Memory B cell (primary cell): ENCODE measurements at places on chromosomes 7 and 10.

DNA sequence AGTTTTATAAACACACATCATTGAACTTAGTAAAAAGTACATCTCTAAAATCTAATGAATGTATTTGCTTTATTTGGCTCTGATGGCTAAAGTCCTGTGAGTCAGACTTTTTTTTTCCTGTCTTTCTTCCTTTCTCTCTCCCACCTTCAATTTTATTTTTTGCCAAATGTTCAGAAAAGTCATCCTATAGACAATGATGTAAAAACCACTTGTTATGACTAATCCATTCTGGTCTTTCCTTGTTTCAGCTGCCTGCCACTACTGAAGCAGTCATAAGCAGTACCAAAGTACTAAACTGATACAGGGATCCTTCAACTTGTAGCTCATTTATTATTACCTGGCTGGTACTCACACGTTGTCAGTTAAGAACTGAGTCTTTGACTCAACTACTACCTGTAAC lies 23.9 kb downstream of the HECTD2 start:
- DNase-seq = no peak

GRCh38 chr7:68043546-68043945 lies 1046.9 kb downstream of the TYW1 start:
- no peak for DNase-seq

DNA sequence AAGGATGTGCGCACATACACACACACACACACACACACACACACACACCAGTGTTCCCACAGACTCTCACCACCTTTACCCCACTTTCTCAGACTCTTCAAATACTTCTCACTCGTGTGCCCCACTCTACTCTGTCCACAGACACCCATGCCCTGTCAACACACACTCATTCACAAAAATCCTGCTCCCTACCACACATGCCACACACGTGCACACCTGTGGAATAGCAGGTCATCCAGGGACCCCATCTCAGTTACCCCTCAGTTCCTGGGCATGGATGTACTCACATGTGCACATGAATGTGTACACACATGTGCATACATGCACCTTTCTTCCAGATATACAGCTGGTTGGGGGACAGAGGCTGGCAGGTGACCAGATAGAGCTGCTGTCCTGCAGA lies 142.9 kb downstream of the EMX2 start:
- no peak for DNase-seq

DNA sequence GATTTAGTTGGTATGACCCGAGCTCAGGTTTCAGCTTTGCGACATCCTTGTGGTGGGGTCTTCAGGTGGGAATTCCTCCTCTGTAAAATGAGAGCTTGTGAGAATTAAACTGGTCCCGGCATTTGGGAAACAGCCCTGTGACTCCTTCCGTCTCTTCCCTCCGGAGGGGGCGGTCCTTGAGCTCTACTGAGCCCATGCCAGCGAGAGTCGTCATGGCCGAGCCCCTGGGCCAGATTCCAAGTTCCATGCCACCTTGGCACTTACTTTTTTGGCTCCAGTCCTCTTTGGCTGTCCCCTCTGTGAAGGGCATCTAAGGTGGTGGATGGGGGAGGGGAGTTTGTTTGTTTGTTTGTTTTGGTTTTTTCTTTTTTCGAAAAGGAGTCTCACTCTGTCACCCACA lies 47.6 kb downstream of the GTF2IRD1 start:
- no peak for DNase-seq

GRCh38 chr10:92907280-92907679 lies 59.0 kb downstream of the EXOC6 start:
- no peak for DNase-seq

DNA sequence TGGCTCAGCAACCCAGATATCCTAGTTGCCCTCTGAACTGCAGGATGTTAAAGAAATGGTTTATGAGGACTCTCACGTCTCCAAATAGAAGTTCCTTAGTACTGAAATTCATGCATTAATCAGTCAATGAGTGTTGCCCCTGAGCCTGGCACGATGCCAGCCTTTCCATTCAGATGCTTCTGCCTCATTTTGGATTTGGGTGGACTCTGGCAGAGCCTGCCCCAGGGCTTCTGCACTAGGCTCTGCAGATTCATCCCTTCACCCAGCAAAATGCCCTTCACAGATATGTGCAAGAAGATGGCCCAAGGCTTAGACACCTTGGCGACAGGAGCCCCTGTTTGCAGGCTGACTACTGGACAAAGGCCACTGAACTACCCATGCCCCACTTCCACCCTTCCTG lies 747.8 kb downstream of the GRID1 start:
- no peak for DNase-seq

DNA sequence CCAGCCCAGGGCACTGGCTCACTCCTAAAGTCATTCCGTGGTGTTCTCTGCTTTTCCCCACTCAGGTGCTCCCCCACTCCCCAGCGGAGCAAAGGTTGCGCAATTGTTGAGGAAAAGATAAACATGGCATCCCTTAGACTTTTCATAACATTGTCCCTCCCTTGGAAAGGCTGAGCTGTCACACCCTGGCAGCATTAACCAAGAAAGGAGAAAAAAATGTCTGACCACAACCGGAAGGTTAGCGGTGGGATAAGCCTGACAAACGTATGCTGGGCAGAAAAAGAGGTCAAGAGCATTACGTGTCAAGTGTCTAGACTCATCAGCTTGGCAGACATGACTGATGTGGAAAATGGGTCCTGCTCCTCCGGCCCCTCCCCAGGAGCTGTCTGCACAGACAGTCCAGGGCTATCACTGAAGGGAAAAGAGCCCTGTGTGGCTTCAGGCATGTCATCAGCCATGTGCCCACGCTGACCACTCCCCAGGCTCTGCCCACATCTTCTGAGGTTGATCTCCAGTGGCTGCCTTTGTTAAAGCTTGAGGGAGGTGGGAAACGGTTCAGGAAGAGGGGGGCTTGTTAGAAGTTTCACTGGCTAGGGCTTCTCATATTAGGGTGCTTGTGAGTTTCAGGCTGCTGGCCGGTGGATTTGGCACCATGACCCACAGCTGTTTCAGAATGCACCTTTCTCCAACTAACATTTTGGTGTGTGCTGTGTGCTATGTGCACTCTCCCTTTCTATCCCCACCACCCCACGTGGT lies 30.1 kb downstream of the BTBD16 start:
- DNase-seq = no peak

GRCh38 chr7:138584696-138585095 lies 116.5 kb downstream of the SVOPL start:
- no peak for DNase-seq

- DNase-seq = no peak
Measured at GRCh38 chr7:71580027-71580426, 448.1 kb downstream of the GALNT17 start.

DNA sequence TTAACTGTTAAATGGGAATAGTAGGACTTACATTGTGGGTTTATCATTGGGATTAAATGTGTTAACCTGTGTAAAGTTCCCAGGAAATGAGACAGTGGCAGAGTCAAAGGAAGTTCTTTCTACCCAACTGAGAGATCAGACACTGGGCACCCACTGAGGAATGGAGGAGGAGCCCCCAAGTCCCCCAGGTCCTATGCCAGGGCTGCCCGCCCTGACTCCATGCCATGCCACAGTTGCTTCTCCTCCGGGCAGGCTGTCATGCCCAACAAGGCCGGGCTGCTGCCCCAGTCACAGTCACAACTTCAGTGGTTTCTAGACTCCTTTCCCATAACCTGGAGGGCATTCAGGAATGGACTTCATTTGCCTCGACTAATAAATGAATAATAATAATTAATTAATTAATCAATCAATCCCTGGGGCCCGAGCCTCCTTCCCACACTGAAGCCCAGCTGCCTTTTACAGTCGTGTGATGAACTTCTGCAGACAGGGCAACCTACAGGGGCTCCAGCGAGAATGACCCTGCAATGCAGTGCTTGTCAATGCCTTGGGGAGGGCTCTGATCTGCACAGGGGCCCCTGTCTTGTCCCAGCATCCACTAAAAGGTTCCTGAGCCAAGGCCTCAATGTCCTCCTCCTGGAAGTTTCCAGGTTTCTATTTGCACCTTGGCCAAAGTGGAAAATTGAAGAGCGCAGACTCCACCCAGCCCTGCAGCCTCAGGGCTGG lies 32.4 kb downstream of the DRGX start:
- DNase-seq = peak; percentile 1

GRCh38 chr7:21543528-21544302 lies 876 bp downstream of the DNAH11 start:
- no peak for DNase-seq

GRCh38 chr10:43676331-43676730 lies 27.6 kb upstream of the ZNF32 start:
- no peak for DNase-seq

GRCh38 chr10:89206402-89207180 lies 526 bp downstream of the CH25H start:
- peak; percentile 46 for DNase-seq

- no peak for DNase-seq
Measured at GRCh38 chr7:149081914-149082313, 8.6 kb downstream of the ZNF786 start.

GRCh38 chr10:31508882-31509281 lies 189.9 kb downstream of the ZEB1 start:
- DNase-seq = no peak

DNA sequence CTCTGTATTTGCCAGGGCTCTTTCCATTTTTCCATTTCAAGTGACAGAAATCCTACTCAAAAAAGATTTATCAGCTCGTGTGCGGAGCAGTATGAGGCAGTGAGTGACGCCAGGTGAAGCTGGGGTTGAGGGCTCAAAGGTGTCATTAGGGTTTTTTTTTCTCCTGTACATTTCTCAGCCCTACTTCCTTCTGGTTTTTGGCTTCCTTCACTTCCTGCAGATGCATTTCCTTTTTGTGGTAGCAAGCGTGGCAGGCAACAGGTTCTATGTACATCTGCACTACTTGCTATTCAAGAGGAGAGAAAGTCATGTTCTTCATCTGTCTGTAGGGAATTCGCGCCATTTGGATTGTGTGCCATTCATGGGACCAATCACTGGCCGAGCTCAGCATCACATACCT lies 52.8 kb upstream of the AOAH start:
- no peak for DNase-seq

DNA sequence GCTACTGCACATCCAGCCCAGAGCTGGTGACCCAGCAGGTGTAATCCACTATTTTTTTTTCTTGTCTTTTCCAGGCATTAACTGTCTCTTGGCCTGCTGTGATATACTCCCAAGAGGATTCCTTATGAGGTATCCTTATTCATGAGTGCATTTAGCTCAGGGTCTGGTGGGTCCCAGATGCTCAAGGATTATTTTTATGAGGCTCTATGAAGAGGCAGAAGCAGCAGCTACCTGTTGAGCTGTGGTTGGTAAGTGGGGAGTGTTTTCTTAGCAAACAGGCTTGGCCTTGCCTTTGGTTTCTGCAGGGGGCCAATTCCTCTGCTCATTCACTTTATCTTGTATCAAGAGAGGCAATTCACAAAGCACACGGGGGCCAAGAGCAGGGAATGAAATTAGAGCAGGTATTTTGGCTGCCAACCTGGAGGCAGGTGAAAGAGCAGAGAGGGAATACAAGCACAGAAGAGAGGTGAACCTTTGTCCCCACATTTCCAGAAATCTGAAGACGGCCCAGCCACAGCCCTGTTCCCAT lies 221.6 kb downstream of the TMEM178B start:
- DNase-seq = no peak

- no peak for DNase-seq
Measured at GRCh38 chr10:117534321-117535297, 7.9 kb upstream of the EMX2 start.

GRCh38 chr10:86535132-86535882 lies 13.7 kb upstream of the WAPL start:
- peak; percentile 33 for DNase-seq

DNA sequence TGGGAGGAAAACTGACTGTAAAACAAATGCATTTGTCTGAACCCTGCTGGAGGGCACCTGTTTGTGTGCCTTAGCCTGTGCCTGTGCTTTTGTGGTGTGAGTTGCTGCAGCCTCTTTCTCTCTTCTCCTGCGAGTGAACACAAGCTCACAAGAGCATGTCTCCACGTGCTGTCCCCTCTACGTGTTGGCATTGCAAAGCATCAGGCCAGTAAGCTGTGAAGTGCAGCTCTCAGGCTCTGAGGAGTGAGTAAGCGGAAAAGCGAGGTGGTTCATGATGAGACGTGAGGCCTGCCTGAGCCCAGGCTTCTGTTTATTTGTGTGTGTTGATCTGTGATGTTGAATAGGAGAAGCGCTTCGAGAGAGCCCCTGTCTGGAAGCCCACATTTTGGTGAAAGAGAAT lies 85.6 kb upstream of the PDCD4 start:
- DNase-seq = no peak

DNA sequence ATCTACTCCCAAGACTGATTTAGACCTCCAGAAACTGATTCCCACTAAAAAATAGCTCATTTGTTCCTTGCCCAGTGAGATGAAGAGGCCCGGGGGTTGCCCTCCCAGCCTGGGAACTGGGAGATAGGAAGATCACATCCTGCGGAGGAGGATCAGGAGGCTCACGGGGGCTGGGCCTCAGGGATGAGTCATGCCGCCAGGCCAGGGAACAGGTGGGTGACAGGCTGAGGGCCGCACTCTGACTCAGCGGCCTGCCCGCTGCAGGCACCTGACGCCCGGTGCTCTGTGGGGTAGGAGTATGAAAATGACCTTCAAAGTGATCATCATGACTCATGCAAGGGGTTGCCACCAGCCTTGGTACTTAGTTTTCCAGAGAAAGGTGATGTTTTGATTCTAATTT lies 104.5 kb upstream of the ZPBP start:
- DNase-seq = no peak

GRCh38 chr7:33061282-33061937 lies 1.2 kb downstream of the NT5C3A start:
- no peak for DNase-seq

DNA sequence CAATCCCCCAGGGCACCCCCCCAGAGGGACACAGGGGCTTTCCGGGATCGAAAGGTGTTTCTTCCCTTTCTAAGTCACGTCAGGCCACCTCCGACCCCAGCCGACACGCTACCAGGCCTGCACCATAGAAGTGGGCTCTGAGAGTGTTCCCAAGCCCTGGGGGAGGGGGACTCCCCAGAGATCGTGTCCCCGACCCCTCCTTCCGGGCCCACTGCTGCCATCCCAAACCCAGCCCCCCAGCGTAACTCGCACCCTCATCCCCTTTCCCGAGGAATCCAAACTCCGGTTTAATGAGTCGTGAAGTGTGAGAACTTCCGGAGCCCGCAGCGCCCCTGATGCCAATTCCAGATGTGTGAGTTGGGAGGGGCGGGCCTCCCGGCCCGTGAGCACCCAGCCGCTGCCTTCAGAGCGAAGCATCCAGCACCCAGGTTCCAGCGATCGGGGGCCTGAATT lies 11.3 kb downstream of the UNCX start:
- DNase-seq = no peak
